Activated naive CD8-positive, alpha-beta T cell treated with anti-CD3 and anti-CD28 coated beads, Interleukin-2, amount 10 ng/mL, durations not matched to agents 7 days and 5 days (primary cell): ENCODE measurements at places on chromosomes 16 and 17. TPM values are rescaled to one million over a fixed set of nuclear protein-coding genes. Genes with fewer than 3 reads are reported as not detected.

- DNase-seq: no peak
- no peak overlapping the region for H3K27ac ChIP-seq
- H3K4me3 ChIP-seq: no peak overlapping the region
These were observed 241.4 kb downstream of the KATNIP start for GRCh38 chr16:27791404-27791719.

PPY gene
- not detected for total RNA-seq

DNA sequence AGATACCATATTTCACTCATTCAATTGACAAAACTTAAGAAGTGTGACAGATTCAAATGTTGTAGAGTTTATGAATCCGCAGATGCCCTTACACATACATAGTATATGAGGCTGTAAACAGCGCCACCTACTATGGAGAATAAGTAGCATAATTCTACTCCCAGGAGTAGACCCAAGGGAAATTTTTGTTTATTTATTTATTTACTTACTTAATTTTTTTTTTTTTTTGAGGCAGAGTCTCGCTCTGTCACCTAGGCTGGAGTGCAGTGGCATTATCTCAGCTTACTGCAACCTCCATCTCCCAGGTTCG, 35.5 kb downstream of the GAN start:
- no peak overlapping the region for H3K4me3 ChIP-seq
- no peaks in the 10 kb centered on the region for H3K4me1 ChIP-seq
- H3K36me3 ChIP-seq: peaks cover 11% of the 10 kb centered on the region
- no peaks in the 10 kb centered on the region for H3K27me3 ChIP-seq

FOXO3B gene
- 4.2 TPM for total RNA-seq

DNA sequence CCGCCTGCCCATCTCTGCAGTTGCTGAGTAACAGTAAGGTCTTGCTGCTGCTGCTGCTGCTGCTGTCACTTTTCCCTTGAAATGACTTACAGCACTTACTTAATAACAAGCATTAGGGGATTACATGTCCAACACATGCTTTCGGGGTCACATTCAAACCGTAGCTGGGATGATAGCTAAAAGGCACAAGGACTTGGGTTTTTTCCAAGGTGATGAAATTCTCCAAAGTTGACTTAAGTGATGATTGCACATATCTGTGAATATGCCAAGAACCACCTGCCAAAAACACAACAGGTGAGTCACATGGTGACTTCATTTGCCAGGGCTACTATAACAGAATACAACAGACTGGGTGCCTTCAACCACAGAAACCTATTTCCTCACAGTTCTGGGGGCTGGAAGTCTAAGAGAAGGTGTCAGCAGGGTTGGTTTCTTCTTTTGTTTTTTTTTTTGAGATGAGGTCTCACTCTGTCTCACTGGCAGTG, 121.9 kb upstream of the TNRC6C start:
- H3K4me1 ChIP-seq: peaks cover 19% of the 10 kb centered on the region
- DNase-seq: peak; percentile 14
- no peak overlapping the region for H3K27ac ChIP-seq
- peaks cover 1% of the 10 kb centered on the region for H3K36me3 ChIP-seq

DNA sequence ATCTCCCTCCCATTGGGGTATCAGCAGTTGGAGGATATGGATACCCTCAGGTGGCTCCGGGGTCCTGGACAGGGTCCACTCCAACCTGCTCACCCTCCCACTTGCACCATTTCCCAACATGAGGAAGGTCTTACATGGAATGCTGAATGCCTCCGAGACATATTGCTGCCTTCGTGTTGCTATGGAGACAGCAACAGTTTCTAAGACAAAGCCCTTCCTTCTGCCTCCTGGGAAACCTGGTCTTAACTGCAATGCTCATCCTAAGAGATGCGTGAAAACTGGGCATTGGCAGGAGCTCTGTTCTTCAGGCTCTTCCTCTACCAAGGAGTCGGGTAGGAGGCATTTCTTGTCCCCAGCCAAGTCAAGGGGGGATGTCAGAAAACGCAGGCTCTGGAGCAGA, 45.2 kb downstream of the ST3GAL2 start:
- peaks cover 9% of the 10 kb centered on the region for H3K4me1 ChIP-seq
- DNase-seq: no peak
- H3K4me3 ChIP-seq: no peak overlapping the region
- H3K36me3 ChIP-seq: peaks cover 4% of the 10 kb centered on the region
- H3K27me3 ChIP-seq: no peaks in the 10 kb centered on the region

PRSS22 gene
- not detected for total RNA-seq

SHCBP1 gene
- total RNA-seq: 33.0 TPM

- DNase-seq: peak; percentile 18
- no peaks in the 10 kb centered on the region for H3K27me3 ChIP-seq
- no peak overlapping the region for H3K27ac ChIP-seq
These were observed 5.5 kb downstream of the VPS4A start for GRCh38 chr16:69316595-69317034.

CCDC92B gene
- total RNA-seq: 0.08 TPM

DNA sequence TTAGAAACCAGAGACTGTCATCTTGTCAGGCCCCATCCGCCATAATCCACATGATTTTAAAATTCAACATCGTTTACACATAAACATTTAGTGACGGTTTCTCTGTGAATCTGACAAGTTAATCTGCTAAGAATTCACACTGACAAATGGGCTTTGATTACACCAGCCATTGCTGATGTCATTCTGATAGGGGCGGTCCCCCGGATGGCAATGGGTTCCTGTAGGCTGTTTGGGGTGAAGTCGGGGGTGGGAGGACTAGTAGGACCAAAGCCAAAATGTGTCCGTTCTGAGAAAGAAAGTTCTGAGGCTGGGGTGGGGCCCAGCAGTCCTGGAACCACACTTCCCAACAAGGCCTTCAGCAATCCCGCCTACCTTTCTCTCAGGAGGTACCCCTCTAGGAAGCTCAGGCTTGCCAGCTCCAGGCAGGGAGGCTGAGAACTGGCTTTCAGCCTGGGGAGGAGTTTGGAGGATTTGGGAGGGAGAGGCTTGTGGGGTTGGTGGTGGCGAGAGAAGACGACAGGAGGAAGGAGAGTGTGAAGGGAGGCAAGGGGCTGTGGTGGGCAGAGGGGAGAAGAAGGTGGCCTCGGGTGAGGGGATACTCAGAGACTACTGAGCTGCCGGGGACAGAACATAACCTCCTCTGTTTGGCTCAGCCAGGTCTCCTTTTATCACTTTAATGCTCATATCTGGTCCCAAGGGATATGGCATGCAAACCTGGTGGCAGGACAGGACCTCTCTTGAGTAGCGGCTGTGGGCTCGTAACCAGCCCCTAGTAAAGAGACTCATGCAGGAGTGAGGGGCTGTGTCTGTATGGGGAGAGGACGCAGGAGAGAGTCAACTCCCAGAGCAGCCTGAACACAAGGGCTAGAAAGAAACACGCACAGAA, 8.6 kb downstream of the HIC1 start:
- H3K27ac ChIP-seq: peak overlapping the region; percentile 71
- peaks cover 55% of the 10 kb centered on the region for H3K4me1 ChIP-seq
- no peak for DNase-seq
- H3K27me3 ChIP-seq: no peaks in the 10 kb centered on the region
- peaks cover 22% of the 10 kb centered on the region for H3K36me3 ChIP-seq

GRCh38 chr16:78480588-78480987, 381.1 kb downstream of the WWOX start:
- H3K36me3 ChIP-seq: no peaks in the 10 kb centered on the region
- no peak overlapping the region for H3K27ac ChIP-seq
- H3K4me1 ChIP-seq: no peaks in the 10 kb centered on the region
- H3K27me3 ChIP-seq: no peaks in the 10 kb centered on the region

- peaks cover 13% of the 10 kb centered on the region for H3K4me1 ChIP-seq
- H3K4me3 ChIP-seq: no peak overlapping the region
- peaks cover 22% of the 10 kb centered on the region for H3K36me3 ChIP-seq
- no peak overlapping the region for H3K27ac ChIP-seq
- DNase-seq: no peak
These were observed 9.6 kb upstream of the FBF1 start for GRCh38 chr17:75950421-75950820.

DNA sequence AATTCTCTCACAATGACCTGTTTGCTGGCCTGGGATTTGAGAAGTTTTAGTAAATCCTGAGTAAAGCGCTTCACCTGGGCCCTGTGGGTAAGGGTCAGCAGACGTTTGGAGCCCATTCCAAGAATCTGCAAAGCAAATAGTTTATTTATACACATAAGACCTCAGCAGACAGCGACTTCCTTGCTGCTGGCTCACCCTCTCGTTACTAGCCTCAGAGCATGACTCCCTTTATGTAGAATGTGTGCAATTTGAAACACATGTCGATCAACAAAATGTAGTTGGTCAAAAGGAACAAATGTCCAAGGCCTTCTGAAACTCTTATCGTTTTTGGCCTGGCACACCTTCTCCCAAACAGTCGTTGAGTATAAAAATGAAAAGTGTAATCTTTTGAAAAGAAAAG, 31.3 kb downstream of the MARF1 start:
- H3K4me3 ChIP-seq: no peak overlapping the region
- DNase-seq: no peak
- no peak overlapping the region for H3K27ac ChIP-seq
- H3K27me3 ChIP-seq: no peaks in the 10 kb centered on the region

ATP2A3 gene
- 297 TPM for total RNA-seq

TP53TG3 gene
- total RNA-seq: not detected

DNA sequence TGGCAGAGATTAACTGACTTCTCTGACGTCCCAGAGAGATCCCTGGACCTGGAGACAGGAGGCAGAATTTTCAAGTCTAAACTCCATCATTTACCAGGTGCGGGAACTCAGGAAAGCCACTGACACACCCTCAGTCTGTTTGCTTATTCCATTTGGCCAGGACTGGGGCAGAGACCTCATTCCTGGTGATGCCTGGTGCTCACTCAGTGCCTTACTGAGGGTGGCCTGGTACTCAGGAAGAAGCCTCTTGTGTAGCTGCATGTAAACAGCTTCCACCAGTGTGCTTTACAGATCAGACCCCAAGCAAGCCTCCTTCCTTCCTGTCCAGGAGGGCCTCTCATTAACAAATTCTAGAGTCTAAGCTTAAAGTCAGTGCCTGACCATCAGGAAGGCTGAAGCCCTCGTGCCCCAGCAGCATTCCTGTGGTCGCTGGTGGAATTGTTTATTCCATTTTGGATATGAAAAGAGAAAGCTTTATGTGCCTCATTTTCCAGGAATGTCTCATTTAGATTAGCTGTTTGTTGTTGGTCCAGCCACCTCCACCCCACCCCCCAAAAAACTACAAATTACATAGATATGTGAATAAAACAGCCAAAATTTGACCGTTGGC, 236.1 kb upstream of the CDH5 start:
- no peak for DNase-seq
- no peak overlapping the region for H3K27ac ChIP-seq
- no peaks in the 10 kb centered on the region for H3K4me1 ChIP-seq
- no peak overlapping the region for H3K4me3 ChIP-seq

SDK2 gene
- 29.3 TPM for total RNA-seq

DNA sequence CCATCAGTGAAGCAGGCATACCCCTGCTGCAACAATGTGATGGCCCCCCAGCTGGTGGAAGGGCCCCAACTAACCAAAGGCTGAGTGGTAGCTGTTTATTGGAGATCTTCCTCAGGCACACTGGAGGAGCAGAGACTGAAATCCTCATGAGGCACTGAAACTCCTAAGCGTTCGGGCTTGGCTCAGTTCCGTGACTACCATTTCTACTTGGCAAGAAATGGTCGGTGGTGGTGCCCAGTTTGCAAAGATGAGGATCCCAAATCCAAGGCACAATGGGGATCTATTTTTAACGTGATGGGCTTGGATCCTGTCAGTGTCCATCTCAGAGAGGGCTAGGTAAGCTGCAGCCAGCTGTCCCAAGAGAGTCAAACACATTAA, 82.8 kb downstream of the TNFRSF13B start:
- H3K4me1 ChIP-seq: no peaks in the 10 kb centered on the region
- H3K27me3 ChIP-seq: no peaks in the 10 kb centered on the region
- no peak overlapping the region for H3K27ac ChIP-seq
- no peak overlapping the region for H3K4me3 ChIP-seq

GDPD1 gene
- 3.5 TPM for total RNA-seq

GRCh38 chr16:15572329-15573001, 70.5 kb downstream of the MARF1 start:
- H3K4me3 ChIP-seq: no peak overlapping the region
- no peak for DNase-seq
- no peak overlapping the region for H3K27ac ChIP-seq
- peaks cover 2% of the 10 kb centered on the region for H3K4me1 ChIP-seq
- no peaks in the 10 kb centered on the region for H3K27me3 ChIP-seq
- peaks cover 5% of the 10 kb centered on the region for H3K36me3 ChIP-seq

GRCh38 chr16:80606221-80606766, 65.5 kb downstream of the DYNLRB2 start:
- H3K4me1 ChIP-seq: peaks cover 9% of the 10 kb centered on the region
- H3K36me3 ChIP-seq: peaks cover 32% of the 10 kb centered on the region
- H3K27me3 ChIP-seq: peaks cover 2% of the 10 kb centered on the region
- DNase-seq: no peak

DNA sequence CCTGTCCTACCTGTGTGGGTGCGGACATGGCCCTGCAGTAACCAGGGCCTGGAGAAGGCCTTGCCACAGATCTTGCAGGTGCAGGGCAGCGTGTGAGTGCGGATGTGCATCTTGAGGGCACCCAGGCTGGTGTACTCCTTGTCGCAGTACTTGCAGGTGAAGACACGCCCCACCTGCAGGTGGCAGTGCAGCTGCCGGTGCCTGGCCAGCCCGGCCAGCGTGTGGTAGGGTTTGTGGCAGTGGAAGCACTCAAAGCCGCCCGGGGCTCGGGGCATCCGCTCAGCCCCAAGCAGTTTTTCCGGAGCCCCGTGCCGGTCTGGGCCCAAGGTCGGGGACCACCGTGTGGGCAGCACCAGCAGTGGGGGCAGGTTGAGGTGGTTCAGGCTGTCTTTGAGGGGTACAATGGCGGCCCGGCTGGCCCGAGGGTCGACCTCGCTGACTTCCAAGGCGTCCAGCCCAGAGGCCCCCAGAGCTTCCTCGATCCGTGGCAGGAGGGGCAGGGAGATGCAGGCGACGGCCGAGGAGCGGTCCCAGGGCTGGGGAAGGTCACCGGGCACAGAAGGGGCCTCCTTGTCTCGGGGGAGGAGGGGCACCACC, 5.1 kb downstream of the SNAI3 start:
- peak overlapping the region; percentile 81 for H3K4me3 ChIP-seq
- no peaks in the 10 kb centered on the region for H3K27me3 ChIP-seq
- peak overlapping the region; percentile 98 for H3K27ac ChIP-seq
- H3K36me3 ChIP-seq: peaks cover 8% of the 10 kb centered on the region

- H3K4me1 ChIP-seq: no peaks in the 10 kb centered on the region
- H3K4me3 ChIP-seq: no peak overlapping the region
- no peak for DNase-seq
- peaks cover 2% of the 10 kb centered on the region for H3K27me3 ChIP-seq
- H3K36me3 ChIP-seq: no peaks in the 10 kb centered on the region
- no peak overlapping the region for H3K27ac ChIP-seq
These were observed 25.6 kb downstream of the MGAT5B start for GRCh38 chr17:76893623-76894334.

FNDC8 gene
- not detected for total RNA-seq
